ENCODE measurements at places on chromosomes 3 and 15.

GRCh38 chr15:29698030-29698701 is 124.1 kb downstream of the TJP1 start:
- DNase-seq = no peak

DNA sequence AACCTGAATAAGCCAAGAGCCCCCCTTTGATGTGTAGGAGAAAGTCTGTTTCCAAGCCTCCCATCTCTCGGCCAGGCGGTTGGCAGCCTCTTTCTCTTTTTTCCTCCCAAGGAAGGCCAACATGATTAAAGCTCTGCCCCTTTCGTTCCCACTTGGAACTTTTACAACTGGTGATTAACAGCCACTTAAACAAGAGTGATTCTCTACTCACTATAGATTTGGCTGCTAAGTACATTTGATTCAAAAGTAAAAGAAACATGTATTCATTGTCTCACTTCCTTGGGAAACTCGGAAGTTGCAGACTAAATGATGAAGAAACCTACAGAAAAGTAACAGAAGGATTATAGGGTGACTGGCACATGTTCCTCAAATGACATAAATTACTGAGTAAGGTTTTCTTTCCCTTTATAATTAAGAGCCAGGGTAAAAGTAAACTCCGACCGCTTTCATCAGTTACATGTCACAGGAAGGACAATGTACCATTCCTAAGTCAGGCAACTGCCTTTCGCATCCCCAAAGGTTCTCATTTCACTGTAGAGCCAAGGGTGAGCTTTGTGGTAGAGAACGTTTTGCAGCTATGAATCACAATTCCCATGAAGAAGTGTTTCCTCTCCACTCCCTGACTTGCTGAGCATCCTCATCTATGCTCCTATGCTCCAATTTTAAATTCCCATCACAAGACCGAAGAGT is 72.7 kb downstream of the MB21D2 start:
- DNase-seq = no peak

- no peak for DNase-seq
Measured at GRCh38 chr3:61454801-61455200, 106.6 kb upstream of the PTPRG start.

GRCh38 chr15:86061581-86061980 is 18.1 kb upstream of the AGBL1 start:
- DNase-seq = no peak

- no peak for DNase-seq
Measured at GRCh38 chr3:42007785-42008184, 45.9 kb upstream of the ULK4 start.
